ENCODE measurements at places on chromosomes 7 and 10.

- peak; percentile 57 for DNase-seq
These were observed 75.7 kb downstream of the IMMP2L start for GRCh38 chr7:111486472-111487142.

GRCh38 chr7:29315892-29316270 is 121.3 kb downstream of the CHN2 start:
- DNase-seq: no peak

GRCh38 chr10:109746861-109747260 is 176.4 kb downstream of the XPNPEP1 start:
- no peak for DNase-seq

GRCh38 chr10:129956876-129957673 is 7.0 kb downstream of the EBF3 start:
- no peak for DNase-seq

DNA sequence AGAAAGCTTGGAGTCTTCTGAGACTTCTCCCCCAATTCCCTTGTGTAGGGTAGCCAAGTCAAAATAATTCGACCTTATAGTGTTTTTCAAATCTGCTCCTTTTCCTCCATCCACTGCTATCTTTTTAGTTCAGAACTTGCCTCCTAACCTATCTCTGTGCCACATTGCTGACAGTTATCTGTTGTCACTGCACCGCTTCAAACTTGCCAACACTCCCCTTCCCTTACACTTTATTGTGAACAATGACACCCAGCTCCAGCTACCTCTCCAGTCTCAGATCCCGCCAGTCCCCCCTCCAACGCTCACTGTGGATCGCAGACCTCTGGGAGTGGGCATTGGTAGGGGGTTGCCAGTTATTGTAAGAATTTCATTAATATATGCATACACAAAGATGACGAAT is 16.3 kb upstream of the HPS1 start:
- no peak for DNase-seq

GRCh38 chr7:96418581-96418980 is 96.7 kb upstream of the SLC25A13 start:
- no peak for DNase-seq

GRCh38 chr7:130022115-130022514 is 29.1 kb downstream of the ZC3HC1 start:
- no peak for DNase-seq

- DNase-seq: no peak
These were observed 21.8 kb upstream of the KIF5B start for GRCh38 chr10:32077896-32078485.

GRCh38 chr10:132396494-132397035 is 435 bp upstream of the PWWP2B start:
- peak; percentile 52 for DNase-seq

DNA sequence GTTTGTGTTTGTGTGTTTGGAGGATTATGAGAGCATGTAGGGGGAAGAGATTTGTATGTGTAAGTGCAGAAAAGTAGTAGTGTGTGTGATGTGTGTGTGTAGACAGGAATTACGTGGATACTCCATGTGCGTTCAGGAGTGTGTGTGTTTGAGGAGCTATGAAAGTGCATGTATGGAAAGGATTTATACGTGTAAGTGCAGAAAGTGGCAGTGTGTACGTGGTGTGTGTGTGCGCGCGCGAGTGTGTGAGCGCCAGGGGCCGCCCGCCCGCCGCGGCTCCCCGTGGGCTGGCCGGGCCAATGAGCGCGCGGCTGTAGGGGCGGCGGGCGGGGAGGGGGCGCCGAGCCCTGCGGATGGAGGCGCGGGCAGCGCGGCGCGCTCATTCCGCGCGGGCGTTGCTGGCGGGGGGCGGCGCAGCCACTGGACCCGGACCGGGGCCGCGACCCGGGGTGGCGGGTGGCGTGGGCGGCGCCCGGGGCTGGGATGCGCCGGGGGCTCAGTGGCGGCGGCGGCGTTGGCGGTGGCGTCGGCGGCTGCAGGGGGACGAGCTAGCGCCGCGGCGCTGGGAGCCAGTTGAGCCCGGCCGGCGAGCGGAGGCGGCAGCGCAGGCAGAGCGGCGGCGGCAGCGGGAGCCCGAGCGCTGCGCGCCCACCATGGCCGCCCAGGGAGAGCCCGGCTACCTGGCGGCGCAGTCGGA is at the start of gene BICC1:
BICC1 (plus strand) TSS at position 382 of the 697 bp plus-strand sequence; CDS start at position 654, 272 bp downstream.
- peak; percentile 12 for DNase-seq

- no peak for DNase-seq
These were observed 448 bp upstream of the EVX1 start for GRCh38 chr7:27242154-27242553.

DNA sequence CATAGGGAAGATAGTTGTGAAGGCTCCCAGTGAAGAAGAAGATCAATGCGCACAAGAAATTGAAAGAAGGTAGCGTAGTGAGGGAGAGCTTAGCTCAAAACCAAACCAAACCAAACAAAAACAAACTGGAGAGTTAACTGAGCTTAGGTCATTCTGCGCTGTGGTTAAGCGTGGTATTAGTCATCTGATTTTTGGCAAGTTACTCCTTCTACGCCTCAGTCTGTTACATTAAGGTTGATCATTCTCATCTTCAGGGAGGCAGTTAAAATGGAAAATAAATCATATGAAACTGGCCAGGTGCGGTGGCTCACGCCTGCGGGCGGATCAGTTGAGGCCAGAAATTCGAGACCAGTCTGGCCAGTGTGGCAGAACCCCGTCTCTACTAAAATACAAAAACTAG is 259.7 kb downstream of the EXOC4 start:
- no peak for DNase-seq

GRCh38 chr7:32616625-32617024 is 121.3 kb downstream of the AVL9 start:
- DNase-seq: no peak

DNA sequence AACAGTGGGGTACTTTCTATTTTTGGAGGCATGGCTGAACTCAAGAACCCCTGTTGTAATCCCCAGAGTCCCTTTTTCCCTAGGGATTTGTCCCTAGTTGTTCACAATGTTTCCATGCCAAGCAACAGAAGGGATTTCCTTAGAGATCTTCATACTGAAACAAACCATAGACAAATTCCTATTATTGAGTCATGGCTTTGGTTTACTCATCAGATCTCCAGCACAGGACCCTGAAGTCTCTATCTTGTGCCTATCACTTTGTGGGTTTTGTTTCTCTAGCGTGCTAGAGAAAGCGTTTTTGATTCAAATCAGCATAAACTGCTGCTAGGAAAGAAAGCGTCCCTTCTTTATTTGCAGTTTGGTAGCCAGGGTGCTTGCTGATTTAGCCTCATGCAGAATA is 165.0 kb downstream of the BAMBI start:
- no peak for DNase-seq

DNA sequence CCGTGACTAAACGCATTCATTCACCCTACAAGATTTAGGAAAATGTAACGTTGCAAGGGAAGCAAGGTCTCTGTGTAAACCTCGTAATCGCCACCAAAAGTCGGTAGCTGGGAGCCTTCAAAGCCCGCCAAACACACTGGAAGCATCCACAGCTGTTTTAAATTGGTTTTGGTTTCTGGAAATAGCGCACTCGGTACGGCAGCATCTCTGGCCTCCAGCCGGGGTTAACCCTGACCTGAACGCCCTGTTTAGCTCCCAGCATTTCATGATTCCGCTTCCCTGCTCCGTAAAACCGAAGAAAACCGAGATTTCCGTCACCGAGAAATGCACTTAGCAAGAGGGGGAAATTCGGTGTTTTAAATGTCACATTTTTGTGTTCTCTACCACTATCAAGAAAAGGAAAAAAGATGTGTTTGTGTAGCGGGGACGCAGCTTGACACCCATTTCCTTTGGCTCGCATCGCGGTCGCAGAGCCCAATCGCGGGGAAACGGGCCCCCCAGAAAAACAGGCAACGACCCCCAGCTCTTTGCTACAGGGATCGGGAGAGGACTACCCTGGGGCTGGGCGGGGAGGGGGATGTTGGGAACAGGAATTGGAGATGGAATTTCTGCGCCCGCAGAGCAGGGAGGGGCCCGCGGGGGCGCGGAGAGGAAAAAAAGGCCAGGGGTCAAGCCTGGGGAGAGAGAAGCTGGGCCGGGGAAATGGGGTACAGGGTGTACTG is 646 bp downstream of the SGCE start:
- DNase-seq: no peak

- no peak for DNase-seq
These were observed 28.8 kb upstream of the INPP5A start for GRCh38 chr10:132508581-132509443.

- DNase-seq: no peak
These were observed 22.8 kb downstream of the FRMPD2 start for GRCh38 chr10:48251525-48252353.

DNA sequence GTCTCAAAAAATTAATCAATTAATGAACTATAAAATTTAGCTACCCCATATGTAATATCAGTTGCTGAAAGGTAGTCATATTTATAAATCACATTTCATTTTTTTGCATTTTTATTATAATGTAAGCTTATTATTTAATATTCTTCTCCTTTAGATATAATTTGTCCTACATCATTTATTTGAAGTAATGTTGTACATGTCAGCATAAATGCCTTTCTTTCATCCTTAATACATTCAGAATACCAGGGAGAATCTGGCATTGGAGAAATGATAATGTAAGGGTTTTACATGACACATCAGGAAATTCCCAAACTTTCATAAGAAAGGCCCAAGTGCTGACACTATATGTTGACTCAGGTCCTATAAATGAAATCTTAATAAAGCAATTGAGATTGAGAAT is 742.1 kb downstream of the CNTNAP2 start:
- DNase-seq: no peak

DNA sequence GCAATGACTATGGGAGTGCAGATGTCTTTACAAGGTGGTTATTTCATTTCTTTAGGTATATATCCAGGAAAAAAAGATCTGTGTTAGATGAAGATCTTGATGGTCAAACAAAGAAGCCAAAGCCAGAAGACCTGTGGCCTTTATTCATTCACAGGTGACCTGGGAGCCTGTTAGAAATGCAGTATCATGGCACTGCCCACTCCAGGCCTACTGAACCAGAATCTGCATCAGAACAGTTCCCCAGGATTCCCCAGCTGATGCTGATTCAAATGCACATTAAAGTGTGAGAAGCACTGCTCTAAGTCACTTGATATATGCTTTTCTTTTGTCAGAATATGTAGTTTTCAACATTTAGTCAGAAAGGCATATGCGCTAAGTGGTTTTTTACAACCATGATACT is 251.1 kb downstream of the IPMK start:
- no peak for DNase-seq

GRCh38 chr7:91149341-91150246 is 114.6 kb upstream of the FZD1 start:
- DNase-seq: no peak

DNA sequence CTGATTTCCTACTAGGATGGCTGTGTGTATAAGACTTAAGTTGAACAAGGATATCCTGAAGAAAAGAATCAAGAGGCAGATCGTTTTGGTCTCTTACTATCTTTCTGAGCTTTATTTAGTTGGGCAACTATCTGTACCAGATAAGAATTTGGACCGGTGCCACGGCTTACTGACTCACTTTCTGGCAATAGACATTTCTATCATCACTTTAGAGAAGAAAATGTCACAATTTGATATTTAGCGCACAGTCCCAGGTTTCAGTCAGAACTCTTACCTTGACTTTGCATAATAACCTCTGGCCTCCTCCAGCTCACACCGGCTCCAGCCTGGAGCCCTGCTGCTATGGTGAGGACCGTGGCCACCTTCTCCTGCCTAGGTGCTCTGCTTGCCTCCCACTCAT is 218.2 kb upstream of the MDFIC start:
- DNase-seq: no peak

DNA sequence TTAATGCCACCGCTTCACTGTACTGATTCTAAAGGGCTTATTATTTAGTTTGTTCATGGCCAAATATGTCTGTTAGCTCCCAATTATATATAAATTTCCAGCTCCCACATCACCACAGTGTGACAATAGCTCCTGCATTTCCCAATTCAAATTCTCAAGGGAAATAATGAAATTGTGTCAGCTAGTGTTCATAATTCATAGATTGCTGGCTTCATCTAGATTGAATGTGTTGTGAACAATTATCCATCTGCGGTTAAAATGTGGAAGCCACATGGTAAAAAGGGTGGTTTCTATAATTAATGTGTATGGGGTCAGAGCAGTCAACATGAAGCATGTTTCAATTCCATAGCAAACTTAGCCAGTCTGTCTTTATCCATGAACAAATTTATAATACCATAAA is 154.3 kb downstream of the SEMA3E start:
- DNase-seq: no peak

GRCh38 chr7:10316488-10316887 is 657.2 kb upstream of the PHF14 start:
- no peak for DNase-seq

GRCh38 chr10:48799341-48800006 is 114.8 kb downstream of the WDFY4 start:
- no peak for DNase-seq

- DNase-seq: no peak
These were observed 468.6 kb downstream of the AUTS2 start for GRCh38 chr7:70066844-70067243.

DNA sequence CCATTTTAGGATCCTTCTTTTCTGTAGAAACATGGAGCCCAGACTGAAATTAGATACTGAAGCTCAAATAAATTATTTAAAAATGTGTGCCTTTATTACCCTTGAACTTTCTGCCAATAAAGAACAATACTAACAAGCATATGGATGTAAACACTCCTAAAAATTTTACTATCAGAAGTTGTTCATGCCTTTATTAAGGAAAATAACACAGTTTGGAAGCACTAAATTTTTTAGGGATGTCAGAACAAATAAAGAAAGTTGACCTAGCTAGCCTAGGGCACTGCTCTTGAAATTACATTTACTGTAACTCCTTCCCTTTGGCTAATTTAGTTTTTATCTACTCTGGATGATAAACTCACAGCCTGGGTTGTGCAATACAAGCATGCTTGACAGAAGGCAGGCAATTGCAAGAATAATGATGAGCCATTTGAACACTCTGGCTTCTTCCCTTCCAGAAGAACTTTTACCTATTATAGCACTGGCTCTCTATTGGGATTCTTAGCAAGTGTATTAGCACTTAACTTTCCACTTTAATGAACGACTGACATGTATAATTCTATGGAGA is 351.7 kb upstream of the C7orf33 start:
- DNase-seq: no peak

DNA sequence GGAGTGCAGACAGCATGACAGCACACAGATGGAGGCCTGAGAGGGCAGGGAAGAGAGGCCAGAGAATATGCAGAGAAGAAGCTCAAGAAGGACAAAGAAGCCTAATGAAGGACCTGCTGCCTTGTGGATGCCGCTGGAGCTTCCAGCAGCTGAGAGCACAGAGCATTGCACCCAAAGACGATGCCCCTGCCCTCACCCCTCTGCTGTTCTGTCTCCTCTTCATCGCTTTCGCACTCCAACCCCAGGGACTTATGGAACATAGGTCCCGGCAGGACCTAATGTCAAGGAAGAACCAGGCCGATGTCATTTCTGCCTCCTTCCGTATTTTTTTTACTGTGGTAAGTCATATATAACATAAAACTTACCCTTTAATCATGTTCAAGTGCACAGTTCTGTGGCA is 12.3 kb upstream of the INSIG1 start:
- no peak for DNase-seq

DNA sequence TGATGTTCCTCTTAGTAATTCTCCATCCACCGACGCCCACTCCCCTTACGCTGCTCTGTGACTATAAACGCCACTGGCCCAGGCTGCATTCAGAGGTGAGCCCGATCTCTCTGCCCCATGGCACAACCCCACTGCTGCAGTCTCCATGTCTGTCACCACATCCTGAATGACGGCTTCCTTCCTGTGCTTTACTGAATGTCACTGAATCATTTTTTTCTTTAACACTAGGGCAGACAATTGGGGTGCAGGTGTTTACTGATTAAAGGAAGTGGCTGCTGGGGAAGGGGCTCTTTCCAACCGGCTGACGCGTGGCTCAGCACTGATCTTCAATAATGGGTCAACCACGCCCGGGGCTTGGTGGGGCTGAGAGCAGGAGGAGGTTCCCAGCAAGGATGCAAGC is 208.3 kb downstream of the USP6NL start:
- DNase-seq: peak; percentile 96
